ENCODE measurements at places on chromosomes 2 and 18.

- DNase-seq: no peak
Observed at GRCh38 chr2:213167271-213167930, 16.0 kb upstream of the IKZF2 start.

GRCh38 chr2:54879598-54880332 is 156.3 kb downstream of the EML6 start:
- no peak for DNase-seq

- no peak for DNase-seq
Observed at GRCh38 chr2:26312471-26312870, 33.5 kb upstream of the SELENOI start.

GRCh38 chr2:19987936-19988335 is 2.0 kb downstream of the WDR35 start:
- no peak for DNase-seq

DNA sequence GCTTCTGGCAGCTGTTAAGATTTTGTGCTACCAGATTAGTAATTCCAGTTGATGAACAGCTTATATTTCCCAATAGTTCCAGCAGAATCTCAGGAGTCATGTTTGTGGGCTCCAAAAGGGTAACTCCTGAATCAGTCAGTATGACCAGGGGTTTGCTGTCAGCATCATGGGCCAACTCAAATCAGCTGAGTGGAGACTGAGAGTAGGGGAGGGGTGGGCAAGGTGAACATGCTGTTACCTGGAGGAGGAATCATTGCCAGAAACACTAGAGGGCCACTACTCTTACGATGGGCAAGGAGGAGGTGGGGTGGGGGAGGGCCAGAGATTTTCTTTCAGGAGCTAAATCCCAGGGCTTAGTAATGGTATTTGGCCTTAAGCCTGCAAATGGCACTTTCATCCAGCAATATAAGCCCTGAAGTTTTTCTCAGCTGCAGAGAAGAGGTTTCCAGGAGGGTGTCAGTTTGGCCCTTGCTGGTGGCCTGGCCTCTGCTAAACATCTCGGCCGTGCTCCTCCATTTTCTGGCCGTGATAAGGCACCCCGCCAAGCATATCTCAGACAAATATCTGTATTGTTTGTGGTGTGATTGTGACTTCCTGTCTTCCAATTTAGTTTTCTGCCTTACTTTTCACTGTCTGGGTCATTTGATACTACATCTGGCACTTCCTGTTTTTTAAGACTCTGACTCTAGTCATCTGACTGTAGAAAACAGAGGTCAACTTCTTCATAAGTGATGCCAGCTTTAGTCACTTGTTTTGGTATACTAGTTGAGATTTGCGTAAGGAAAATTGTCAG is 120.5 kb upstream of the CXCR4 start:
- no peak for DNase-seq

GRCh38 chr2:1492711-1493430 is 79.6 kb downstream of the TPO start:
- no peak for DNase-seq

GRCh38 chr2:161971551-161971950 is 102.5 kb downstream of the DPP4 start:
- no peak for DNase-seq

- DNase-seq: no peak
Observed at GRCh38 chr2:239026711-239027361, 179.0 kb downstream of the TWIST2 start.

- no peak for DNase-seq
Observed at GRCh38 chr2:237280229-237280628, 133.7 kb downstream of the COL6A3 start.

GRCh38 chr2:58533376-58533775 is 292.3 kb upstream of the FANCL start:
- DNase-seq: no peak

- DNase-seq: no peak
Observed at GRCh38 chr2:30670453-30670852, 136.8 kb downstream of the CAPN13 start.

DNA sequence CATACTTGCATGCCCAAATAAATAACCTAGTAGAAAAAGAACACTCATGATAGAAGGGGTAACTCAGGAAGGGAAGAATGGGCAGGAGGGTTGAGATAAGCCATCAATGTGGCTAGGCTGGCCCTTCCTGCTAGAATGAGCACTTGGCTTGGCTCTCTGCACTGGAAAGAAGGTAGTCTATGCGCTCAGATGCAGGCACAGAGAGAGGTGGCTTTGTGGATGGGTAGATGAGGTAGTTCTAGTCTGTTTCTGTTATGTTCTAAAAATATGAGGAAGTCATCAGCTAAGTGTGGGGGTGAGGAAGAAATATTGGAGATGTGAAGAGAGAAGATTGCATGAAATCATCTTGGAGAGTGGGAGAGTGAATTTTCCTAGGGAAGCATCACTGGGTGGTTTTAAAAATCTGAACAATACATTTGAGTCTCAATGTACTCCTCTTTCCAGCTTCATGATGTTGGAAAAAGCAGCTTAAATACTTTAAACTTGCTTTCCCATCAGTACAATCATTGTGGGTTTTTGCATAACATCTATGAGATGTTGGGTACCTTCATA is 357.1 kb downstream of the CNTNAP5 start:
- DNase-seq: no peak

DNA sequence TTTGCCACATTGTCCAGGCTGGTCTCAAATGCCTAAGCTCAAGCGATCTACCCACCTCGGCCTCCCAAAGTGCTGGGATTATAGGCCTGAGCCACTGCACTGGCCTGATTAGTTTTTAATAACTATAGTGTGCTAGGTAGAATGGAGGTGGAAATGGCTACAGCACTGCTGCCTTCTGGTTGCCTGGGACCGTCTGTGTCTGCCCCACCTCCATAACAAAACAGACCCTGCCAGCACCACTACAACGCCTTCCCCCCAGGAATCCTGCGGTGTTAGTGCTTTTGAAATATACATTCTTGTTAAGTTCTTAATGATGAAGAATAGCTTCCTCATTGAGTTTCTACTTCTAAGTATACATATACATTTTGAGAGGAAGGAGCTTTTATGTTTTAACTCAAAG is 148.2 kb upstream of the ITGA6 start:
- DNase-seq: no peak

GRCh38 chr18:54023471-54023870 is 201.0 kb downstream of the MBD2 start:
- no peak for DNase-seq

DNA sequence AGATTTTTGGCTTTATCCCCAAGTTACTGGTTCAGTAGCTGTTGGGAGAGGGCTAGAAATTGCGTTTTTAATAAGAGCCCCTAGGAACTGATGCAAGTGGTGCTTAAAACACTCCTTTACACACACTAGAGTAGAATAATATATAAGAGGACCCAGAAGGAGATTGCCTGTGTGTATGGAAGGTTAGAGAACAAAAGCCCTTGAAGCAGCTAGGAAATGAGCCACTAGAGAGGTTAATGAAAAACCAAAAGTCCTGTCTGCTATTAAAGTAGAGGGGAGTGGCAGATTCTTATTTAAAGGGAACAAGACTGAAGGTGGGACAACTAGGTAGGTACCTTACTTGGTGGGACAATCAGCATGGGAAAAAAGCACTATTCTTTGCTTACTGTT is 14.4 kb upstream of the SLC39A10 start:
- DNase-seq: no peak

- DNase-seq: no peak
Observed at GRCh38 chr2:119536707-119537106, 7.5 kb upstream of the CFAP221 start.

DNA sequence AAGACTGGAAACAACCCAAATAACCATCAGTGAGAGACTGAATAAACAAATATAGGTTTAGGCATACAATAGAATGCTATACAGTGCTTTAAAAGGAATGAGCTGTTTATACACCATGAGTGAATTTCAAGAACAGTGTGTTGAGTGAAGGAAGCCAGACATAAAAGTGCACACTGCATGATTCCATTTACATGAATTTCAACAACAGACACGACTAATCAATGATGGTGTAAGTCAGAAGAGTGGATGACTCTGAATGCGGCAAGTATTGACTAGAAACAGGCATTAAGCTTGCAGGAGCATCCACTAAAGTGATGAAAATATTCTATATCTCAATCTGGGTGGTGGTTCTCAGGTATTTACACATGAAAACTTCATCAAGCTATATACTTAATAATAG is 142.7 kb upstream of the SLC39A10 start:
- no peak for DNase-seq

DNA sequence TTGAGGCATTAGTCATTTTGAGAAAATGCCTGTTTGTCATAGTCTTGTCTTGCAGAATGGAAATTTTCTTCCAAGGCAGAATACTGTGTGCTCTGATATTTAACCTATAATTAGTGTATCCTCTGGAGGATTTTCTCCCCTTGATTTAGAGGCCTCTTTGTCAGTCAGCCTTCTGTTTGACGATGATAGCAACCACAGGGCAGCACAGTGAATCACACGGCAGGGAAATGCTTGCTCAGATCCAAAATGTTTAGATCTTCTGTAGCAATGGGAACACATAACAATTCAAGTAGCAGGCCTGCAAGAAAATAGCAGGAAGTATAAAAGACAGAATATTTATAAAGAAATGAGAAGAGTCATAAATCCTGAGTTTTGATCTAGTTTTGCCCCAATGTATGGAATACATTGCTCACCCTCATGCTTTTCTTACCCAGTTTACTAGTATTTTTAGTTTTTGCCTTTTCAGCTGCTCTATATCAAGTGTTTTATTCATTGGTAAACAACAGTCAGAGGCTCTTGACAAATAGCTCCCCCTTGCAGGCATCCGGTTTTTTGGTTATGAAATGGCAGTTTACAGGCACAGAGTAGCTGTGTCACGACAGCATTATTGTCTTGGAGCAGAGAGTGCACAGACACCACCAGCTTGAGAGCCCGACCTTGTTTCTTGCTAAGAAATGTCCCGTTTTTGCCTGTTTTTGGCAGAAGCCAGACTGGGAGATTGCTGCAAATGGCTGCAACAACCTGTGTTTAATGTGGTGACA is 185.1 kb downstream of the MYO3B start:
- no peak for DNase-seq

- DNase-seq: no peak
Observed at GRCh38 chr2:121949271-121949670, 193.8 kb downstream of the TSN start.

GRCh38 chr2:240811346-240812300 is 8.4 kb downstream of the KIF1A start:
- DNase-seq: no peak

- DNase-seq: no peak
Observed at GRCh38 chr2:12177455-12178288, 431.2 kb downstream of the LPIN1 start.

DNA sequence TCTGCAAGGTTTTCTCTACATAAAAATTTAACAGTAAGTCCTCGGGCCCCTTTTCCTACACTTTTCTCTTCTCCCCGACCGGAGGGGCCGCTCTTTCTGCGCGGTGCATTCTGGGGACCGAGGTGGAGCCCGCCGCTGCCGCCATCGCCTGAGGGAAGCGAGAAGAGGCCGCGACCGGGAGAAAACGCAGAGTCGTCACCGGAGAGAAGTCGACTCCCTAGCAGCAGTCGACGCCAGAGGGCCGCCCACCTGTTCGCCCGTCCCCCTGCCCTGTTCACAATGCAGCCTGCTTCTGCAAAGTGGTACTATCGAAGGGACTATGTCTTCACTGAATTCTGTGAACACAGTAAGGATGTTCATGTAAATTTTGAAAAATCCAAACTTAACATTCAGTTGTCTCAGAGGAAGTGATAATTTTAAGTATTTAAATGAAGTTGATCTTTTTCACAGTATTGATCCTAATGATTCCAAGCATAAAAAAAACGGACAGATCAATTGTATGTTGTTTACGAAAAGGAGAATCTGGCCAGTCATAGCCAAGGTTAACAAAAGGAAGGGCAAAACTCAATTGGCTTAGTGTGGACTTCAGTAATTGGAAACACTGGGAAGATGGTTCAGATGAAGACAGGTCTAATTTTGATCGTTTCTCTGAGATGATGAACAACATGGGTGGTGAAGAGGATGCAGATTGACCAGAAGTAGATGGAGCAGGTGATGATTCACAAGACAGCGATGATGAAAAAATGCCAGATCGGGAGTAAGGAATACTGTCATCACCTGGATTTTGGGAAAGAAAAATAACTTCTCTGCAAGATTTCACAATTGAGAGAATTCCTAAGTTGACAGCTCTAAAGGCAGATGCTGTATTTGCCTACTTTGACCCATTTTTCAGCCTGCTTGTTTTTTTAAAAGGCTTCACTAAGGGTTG is 55.8 kb downstream of the ASXL2 start:
- DNase-seq: peak; percentile 31

DNA sequence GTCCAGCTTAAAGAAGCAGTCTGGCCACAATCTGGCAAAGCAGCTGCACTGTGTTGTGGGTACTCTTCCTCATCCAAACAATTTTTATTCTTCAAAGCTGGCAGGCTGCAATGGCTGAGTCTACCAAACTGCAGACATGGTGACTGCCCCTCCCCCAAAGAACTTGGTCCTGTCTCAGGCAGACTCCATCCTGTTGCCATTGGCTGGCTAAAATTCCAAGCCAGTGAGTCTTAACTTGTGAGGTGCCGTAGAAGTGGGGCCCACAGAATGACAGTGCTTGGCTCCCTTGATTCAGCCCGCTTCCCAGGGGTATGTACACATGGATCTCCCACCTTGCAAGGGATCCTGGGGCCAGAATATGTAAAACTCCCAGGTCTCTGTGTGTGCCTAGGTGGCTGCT is 14.5 kb upstream of the NXPH2 start:
- no peak for DNase-seq

- no peak for DNase-seq
Observed at GRCh38 chr18:36355511-36355910, 58.0 kb downstream of the FHOD3 start.

- DNase-seq: no peak
Observed at GRCh38 chr2:27833931-27834330, 56.3 kb downstream of the RBKS start.

- DNase-seq: no peak
Observed at GRCh38 chr2:237159006-237159911, 73.6 kb downstream of the COPS8 start.

DNA sequence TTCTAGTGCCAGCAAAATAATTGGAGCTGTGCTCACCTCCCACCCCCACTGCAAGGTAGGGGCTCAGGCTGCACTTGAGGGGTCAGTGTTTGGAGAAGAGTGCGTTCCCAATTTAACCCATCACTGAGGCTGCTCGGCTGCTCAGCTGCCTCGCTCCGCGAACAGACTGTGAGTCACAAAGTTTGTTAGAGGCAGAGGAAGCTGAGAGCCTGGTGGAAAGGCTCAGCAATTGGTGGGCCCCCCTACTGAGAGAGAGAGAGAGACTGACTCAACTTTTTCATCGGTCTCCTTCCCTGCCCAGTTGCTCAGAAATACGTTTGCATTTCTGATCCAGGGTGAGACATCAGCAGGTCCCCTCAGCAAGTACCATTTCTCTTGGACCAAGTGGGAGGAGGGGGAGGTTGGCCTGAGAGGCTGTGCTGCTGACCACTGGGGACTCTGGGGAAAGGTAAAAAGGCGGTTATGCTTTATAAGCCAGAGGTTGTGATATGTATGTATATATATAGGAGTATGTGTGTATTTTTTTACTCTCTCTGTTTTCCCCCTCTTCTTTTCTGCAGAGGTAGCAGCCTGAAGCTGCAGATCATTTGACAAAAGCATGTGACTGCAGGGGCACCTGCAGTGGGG is 1.5 kb downstream of the EFR3B start:
- DNase-seq: peak; percentile 35

Measured in stimulated activated CD4-positive, alpha-beta T cell treated with anti-CD3 and anti-CD28 coated beads, Interleukin-1b, Interleukin-23, amount 100 ng/mL, for 24 hours (primary cell).